ENCODE measurements at places on chromosomes 2 and 18.

DNA sequence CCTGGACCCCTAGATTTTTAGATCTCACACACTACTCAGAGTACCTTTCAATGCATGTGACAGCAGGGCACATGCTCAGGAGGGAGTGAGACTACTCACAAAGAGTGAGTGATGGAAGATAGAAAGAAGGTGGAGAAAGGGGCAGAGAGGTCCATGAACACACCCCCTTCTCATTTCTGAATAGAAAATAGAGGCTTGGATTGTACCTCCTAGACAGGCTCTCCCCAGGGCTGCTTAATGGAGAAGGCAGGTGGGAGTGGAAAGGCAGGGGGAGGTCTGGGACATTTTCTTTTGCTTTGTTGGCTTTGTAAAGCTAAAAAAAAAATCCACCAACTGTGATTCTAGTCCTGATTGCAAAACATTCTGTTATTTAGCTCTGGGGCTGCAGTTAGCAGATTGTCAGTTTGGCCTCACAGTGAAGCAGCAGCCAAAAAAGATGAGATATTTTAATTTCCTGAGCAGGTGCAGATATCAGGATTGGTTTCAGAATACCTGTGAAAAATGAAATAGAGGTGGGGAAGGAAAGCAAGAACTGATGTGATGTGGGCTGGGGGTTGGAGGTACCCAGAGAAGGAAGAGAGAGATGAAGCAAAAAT is 119.3 kb upstream of the GYPC start:
- no peak for DNase-seq

GRCh38 chr2:46985512-46985911 is 69.9 kb upstream of the MCFD2 start:
- peak; percentile 55 for DNase-seq

GRCh38 chr2:15920696-15921095 is 19.7 kb upstream of the MYCN start:
- no peak for DNase-seq

GRCh38 chr2:33839791-33840190 is 240.7 kb upstream of the FAM98A start:
- no peak for DNase-seq

GRCh38 chr2:54740333-54740732 is 16.9 kb downstream of the EML6 start:
- no peak for DNase-seq

- no peak for DNase-seq
These were observed 167.6 kb downstream of the RND3 start for GRCh38 chr2:150319658-150320555.

Data from activated CD4-positive, alpha-beta T cell treated with anti-CD3 and anti-CD28 coated beads for 36 hours (primary cell).